ENCODE measurements at places on chromosomes 4 and X.

DNA sequence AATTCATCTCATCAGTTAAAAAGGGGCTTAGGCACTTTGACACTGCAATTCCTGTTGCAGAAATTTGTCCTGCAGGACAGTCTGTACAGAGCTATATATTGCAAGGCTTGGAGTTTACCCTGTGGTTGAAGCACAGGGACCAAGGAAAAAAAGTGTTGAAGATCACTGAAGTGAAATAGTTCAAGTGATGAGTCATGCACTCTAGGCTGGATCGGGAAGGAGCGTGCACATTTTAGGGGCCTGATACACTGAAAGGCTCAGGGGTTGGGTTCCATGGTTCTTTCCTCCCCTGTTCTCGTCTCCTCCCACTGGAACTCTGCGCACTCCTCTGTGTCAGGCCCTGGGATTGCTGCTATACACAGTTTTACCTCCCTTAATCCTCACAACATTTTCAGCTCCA lies 104.9 kb upstream of the ARMCX2 start:
- DNase-seq, result no peak

GRCh38 chr4:88737307-88737941 lies 39.8 kb upstream of the NAP1L5 start:
- DNase-seq, result no peak

GRCh38 chr4:165972747-165973146 lies 99.7 kb downstream of the TLL1 start:
- no peak for DNase-seq

DNA sequence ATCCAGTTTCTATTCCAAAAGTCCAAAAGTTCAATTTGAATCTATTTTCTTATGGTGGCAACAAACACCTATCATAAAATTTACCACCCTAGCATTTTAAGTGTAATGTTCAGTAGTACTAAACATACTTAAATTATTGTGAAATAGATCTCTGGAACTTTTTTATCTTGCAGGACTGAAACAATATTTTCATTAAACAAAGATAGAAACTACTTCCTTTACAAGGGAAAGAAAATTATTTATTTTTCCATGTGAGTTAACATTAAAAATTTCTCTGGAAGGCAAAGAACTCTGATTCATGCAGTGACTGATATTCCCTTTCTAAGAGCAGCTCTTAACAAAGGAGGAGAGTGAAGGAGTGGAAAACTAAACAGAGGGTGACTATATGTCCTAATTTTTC lies 40.2 kb downstream of the ADH7 start:
- DNase-seq, result no peak

- no peak for DNase-seq
Observed at GRCh38 chr4:6308899-6309643, 39.4 kb downstream of the WFS1 start.

DNA sequence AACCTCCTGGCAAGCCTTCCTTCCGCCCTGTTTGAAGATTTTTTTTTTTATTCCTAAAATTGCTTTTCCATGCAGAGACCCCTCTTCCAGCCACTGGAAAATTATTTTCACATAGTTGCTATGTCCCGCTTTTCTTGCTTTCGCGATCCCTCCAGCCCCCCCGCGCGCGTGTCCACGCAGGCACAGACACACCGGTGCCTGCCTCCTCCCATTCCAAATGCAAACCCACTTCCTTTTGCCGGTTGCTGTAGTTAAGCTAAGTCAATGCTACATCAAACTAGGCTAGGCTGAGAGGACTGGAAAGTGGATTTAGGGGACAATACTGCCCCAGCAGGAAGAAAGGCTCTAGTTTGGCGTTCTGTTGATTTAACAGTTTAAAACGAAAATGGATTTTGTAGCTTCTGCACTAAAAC lies 111.0 kb downstream of the DHX15 start:
- DNase-seq, result no peak

GRCh38 chr4:150501009-150501727 lies 80.8 kb upstream of the MAB21L2 start:
- no peak for DNase-seq
